CD4-positive, alpha-beta memory T cell (primary cell): ENCODE measurements at places on chromosomes 2 and 18.
A peak's percentile ranks its signal among the peaks of the same experiment; 100 is the strongest.

GRCh38 chr2:128667391-128667790 lies 348.7 kb upstream of the HS6ST1 start:
- no peak for DNase-seq

- DNase-seq = no peak
Observed at GRCh38 chr2:231397011-231397927, 1.8 kb downstream of the B3GNT7 start.

DNA sequence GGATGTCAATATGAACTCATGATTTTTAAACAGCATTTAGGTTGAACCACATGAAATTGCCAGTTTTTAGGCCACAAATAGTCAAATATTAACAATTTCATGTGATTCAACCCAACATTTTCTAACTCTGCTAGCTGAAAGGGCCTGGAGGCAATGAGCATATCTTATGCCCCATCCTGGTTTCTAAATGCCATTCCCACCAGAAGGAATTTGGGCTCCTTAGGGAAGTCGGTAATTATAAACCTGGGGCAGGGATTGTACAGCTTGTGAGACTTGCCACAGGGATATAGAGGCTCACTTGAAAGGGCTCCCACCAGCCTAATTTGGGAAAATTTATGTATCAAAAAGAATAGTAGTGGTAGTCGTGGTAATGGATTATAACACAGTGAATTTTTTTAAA lies 178.4 kb upstream of the ALPP start:
- DNase-seq = no peak

- DNase-seq = no peak
Observed at GRCh38 chr2:50241282-50241681, 790.6 kb downstream of the NRXN1 start.

DNA sequence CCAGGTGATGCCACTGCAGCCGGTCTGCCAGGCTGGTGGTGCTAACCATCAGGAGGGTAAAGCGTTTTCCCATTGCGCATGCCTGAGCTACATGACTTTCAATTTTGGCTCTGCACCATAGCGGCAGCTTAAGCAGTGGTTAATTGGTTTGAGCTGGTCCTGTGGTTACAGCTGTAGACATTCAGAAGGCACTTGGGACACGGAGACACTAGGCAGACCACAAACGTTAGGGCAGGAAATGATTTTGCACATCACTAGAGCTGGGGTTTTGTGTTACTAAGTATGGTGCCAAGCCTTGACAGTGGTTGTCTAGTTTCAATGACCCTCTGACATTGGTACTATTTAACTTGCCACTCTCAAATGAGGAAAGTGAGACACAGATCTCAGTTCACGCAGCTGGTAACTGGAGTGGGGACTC lies 28.9 kb upstream of the CNOT11 start:
- peak; percentile 62 for DNase-seq

GRCh38 chr2:191446910-191447309 lies 201.7 kb downstream of the MYO1B start:
- no peak for DNase-seq

GRCh38 chr2:219836647-219837177 lies 209.3 kb downstream of the SLC4A3 start:
- DNase-seq = no peak

- DNase-seq = peak; percentile 65
Observed at GRCh38 chr2:68832233-68832869, 38.8 kb downstream of the BMP10 start.

DNA sequence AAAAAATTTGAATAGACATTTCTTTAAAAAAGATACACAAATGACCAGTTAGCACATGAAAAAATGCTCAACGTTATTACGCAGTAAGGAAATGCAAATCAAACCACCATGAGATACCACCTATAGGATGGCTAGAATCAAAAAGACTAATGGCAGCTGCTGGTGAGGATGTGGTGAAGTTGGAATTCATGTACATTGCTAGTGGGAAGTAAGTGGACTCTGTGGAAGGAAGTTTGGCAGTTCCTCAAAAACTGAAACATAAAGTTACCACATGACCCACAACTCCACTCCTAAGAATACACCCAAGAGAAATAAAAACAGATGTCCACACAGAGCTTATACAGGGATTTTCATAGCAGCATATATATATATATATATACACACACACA lies 51.2 kb downstream of the MBP start:
- no peak for DNase-seq
